Fibroblast of skin of abdomen (primary cell): ENCODE measurements at places on chromosomes 3 and 15.

DNA sequence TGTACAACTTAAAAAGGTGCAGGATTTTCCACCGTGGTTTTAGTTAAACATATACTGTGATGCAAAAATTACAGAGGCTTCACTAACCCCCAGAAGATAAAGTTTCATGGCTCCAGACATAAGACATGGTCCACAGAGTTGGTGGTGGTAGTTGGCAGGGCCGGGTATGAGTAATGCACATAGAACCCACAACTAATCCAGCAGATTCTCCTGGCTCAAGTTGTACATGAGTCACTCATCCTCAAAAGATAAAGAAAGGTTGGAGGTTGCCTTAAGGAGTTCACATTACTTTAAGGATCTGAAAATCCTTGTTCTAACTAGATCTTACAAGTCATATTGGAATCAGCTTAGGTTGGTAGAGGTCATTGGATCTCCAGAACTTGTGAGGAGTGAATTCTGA lies 98.3 kb upstream of the ZBTB20 start:
- DNase-seq, result peak; percentile 93

DNA sequence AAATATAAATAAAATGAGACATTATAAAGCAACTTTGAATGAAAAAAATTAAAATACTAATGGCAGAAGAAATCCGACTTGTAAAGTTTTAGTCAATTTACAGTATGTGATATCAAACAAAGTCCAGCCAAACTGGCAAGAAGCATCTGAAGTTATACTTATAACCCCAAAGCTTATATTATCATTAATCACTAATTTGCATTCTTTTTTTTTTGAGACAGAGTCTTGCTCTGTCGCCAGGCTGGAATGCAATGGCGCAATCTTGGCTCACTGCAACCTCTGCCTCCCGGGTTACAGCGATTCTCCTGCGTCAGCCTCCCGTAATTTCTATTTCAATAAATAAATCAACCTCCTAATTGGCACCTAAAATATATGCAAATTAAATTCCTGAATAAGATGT lies 80.1 kb downstream of the AQR start:
- peak; percentile 31 for DNase-seq

DNA sequence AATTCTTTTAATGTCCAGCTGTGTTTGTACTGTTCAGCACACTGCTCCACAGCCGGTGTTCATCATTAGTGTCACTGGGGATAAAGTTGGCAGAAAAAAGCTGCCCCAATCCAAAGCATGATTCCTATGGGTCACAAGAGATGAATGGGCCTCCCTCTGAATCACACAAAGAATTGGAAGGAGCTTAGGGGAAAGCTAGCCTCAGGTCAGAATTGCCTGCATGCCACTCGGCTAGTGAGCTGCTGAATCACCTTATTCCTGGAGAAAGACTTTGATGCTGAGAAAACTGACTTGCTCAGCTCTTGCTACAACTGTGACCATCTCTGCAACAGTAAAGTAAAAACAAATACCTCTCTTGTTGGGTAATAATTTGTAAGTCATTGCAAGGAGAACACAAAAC lies 3.5 kb downstream of the CCK start:
- DNase-seq, result peak; percentile 47

DNA sequence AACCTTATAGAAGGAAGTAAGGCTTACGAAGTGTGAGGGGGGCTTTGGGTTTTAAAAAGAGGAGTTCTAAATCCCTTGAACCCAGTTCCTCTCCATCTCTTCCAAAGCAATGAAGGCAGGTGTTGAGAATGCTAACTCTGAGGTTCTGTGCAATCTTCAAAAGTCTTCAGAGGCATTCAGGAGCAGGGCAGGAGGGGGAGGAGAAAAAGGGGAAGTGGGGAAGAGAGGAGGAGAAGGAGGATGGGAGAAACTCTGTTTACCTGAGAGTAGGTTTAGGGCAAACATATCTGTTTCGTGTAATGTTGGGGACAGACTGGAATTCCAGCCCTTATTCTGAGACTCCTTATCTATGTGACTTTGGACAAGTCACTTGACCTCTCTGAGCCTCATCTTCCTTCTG lies 36.9 kb downstream of the FAM3D start:
- no peak for DNase-seq

DNA sequence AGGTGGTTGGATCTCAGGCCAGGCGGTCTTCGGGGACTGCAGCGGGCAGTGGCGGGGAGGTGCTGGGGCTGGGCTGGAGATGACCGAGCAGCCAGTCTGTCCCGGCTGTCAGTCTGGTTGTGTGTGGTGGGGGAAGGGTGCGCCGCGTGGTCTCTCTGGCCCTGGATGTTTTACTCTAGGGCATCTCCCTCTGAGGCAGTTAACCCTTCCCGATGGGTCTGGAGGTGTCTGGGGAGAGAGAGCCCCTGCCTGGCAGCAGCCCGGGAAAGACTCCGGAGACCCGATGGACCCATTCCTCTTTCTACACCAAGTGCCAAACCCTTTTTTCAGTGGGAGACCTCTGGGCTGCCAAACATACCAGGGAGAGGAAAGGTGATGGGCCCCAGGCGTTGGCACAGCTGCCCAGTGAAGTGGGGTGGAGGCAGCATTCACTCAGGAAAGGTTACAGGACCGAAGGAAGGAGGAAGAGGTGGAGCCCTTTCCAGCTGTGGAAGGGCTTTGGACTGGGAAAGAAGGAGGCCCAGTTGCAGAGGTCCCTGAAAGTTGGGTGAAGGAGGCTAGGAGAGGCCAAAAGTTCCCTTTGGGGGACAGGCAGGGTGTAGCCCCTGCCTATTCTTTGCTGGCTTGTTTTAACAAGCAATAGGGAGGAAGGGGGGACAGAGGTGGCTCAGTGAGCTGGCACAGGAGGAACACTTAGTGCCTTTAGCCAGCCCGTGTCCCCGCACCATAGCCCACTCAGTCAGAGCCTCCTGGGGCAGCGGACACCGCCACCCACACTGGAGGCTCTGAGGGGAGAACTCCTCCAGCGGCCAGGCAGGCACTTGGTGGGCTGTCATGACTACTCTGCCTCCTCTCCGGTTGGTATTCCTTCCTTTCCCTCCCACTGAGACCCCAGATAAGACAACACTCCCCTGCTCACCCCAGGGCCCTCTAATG lies 2.7 kb upstream of the BAHD1 start:
- no peak for DNase-seq

DNA sequence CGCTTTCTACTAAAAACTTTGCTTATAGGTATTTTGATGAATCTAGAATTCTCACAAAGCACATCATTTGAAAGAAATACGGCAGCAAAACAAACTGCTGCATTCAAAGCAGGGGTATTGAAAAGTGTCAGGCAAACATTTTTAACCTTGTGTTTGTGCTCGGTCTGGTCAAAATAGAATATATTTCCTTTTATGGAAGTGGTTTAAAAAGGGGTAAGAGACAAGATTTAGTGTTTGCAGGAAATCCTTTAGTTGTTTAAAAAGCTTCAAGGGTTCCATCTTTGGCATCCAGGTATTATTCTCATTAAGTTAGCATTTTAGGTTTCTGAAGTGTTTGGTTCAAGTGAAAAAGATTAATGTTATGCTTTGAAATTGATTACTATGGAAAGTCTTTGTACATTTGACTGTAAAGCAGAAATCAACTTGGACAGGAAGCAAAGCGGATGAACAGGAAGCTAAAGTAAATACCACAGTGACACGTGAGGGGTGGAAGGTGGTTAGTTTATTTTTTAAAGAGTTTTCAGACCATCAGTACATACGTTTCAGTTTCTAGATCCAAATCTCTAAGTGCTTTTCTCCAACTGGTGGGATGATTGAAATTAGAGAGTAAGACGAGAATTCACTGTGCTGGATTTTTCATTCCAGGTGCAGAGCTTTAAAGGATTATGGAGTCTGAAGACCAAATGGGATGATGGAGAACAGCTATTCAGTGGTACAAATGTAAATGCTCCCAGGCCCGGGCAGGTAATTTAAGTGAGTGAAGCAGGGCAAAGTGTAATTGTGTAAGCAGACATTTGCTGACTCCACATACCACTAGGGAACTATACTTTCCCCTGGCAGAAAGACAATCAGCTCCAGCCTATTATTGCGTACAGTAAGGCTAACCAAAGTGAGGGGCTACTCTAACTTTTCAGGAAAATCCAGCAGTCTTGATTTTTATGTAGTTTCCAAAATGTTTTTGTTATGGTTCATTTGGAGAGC lies 341.8 kb upstream of the TBL1XR1 start:
- no peak for DNase-seq

DNA sequence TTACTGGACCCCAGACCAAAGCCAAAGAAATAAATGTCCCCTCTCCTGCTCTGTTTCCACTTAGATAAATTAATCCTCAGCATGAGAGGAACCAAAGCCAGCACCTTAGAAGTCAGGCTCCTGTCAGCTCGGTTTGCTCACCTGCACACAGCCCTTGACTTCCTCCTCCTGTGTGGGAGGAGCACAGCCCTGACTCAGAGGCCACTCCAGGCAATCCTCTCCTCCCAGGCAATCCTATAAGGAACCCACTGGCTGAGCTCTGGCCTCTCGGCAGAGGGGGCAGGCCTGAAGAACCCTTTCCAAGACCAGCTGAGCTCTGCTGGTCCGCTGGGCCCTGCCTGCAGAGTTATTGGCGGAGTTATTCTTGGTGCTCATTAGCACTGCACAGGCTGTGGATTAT lies 30.8 kb downstream of the LIPC start:
- no peak for DNase-seq

GRCh38 chr15:98420837-98421236 lies 227.5 kb upstream of the IGF1R start:
- DNase-seq, result no peak

DNA sequence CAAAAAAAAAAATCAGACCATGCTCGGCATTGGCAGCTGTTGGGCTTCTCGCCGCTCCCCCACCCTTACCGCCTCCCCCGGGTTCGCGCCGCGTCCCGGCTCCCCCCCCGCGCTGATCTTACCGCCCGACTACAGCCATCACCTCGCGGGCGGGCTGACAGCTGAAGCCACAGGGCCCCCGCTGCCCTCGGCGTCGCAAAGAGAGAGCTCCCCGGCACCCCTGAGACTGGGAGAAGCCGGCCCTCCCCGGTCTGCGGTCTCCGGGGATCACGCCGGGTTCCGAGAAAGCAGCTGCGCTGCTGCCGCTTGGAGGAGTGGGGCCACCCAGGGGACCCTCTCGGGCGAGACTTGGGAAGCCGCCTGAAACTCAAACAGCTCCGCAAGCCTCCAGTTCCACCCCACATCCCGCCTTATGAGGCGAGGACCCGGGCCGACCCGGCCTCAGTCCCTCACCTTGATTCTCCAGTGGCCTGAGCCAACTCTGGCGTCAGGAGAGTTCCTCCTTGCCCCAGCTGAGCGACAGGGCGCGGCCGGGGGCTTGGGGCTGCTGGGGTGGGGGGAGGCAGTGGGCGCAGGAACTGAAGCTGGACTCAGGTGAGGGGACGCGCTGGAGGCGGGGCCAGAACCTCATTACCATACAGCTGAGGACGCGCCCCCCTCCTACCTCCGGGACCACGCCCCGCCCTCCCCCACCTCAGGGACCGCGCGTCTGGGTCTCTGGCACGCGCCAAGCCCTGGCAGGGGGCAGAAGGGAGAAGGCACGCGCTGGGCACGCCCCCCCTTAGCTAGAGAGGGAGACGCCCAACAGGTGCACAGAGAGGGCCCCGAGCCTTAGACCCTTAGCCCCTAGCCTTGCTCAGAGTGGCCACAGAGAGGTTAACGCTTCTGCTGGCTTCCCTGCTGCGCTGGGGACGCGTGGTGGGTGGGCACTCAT lies 1.0 kb upstream of the DLL4 start:
- DNase-seq, result no peak

DNA sequence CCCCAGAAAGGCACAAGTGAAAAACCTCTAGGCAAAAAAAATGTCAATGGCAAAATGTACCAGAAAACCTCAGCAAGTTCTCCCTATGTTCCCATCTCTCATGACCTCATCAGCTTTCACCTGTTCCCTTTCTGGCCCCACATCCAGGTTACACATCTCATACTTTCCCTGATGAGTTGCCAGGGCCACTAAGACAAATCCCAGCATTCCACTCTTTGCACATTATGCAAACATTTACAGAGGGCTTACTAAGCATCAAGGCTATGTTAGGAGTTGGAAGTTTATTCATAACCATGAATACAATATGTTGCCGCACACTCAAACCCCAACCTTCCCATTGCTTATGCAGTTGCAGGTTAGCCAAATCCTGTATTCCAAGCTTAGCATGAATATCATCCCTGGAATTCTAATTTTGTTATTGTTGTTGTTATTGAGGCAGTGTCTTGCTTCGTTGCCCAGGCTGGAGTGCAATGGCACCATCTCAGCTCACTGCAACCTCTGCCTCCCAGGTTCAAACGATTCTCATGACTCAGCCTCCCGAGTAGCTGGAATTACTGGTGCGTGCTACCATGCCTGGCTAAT lies 129.3 kb upstream of the UBE2E2 start:
- no peak for DNase-seq

DNA sequence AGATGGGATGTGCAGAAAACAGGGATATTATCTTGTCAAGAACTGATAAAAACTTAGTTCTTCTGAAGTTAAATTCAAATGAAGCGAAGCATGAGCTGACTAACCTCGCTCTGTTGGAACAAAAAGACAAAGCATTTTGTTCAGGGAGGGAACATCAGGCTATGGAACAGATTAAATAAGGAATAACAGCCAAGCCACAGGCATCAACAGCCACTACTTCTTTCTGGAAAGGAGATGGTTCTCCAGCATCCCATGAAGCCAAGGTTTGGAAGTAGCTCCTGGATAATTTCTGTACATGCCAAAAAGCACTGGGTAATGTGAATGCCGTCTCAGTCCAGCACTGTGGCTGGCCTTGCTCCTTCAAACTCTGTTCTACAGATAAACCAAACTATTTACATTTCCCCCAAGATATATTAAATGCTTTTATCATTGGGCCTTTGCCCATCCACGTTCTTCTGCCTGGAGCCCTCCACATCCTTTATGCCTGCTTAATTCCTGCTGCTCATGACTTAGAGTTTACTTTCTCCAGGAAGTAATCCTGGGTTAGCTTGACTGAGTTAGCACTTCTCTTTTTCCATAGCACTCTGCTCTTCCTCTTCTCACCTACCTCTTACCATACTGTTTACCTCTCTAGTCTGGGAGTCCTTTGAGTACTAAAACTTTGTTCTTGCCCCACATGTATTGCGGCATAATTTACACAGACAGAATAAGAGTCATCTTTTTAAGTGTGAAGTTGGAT lies 232.0 kb downstream of the CLSTN2 start:
- peak; percentile 45 for DNase-seq

DNA sequence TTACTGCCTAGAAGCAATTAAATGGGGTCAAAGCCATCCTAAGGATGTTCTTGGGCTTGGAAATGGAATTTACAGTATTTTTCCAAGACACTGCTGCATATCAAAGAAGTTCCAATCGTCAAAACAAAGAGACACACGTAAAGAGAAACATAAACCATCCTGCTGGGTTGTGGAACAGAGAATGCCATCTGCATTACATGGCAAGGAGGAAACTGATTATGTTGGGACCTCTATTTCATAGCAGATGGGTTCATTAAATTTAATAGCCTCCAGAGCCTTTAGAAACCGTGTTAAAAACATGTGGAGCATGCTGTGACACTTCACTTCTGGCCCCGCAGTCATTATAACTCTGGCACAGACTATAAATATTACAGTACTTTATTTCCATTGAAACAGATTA lies 154.6 kb downstream of the LRTM1 start:
- no peak for DNase-seq

- DNase-seq, result no peak
Observed at GRCh38 chr3:129268396-129268795, 10.3 kb upstream of the HMCES start.
